ENCODE measurements at places on chromosomes 4 and X. TPM values are rescaled to one million over a fixed set of nuclear protein-coding genes. Genes with fewer than 3 reads are reported as not detected.

The AADAT gene
- polyA plus RNA-seq: 12.5 TPM

The GPR50 gene
- polyA plus RNA-seq: not detected

The SLIT2 gene
- polyA plus RNA-seq: 18.3 TPM

The IGFBP7 gene
- polyA plus RNA-seq: 127 TPM

The CPE gene
- polyA plus RNA-seq: 140 TPM

The F11 gene
- polyA plus RNA-seq: not detected

The TAF7L gene
- polyA plus RNA-seq: 0.26 TPM

The RS1 gene
- not detected for polyA plus RNA-seq

The FGA gene
- not detected for polyA plus RNA-seq

The XAGE1B gene
- polyA plus RNA-seq: not detected

The MAMLD1 gene
- polyA plus RNA-seq: 18.6 TPM

The ADH1C gene
- polyA plus RNA-seq: 5.0 TPM

The MAGEB2 gene
- not detected for polyA plus RNA-seq

The GYPA gene
- polyA plus RNA-seq: 5.3 TPM

The JADE1 gene
- 32.9 TPM for polyA plus RNA-seq

The MORF4L2 gene
- polyA plus RNA-seq: 246 TPM

The MAGED1 gene
- 344 TPM for polyA plus RNA-seq

The VCX2 gene
- polyA plus RNA-seq: not detected

The DSPP gene
- not detected for polyA plus RNA-seq

The FRAS1 gene
- polyA plus RNA-seq: 6.5 TPM

The SMARCA1 gene
- 91.7 TPM for polyA plus RNA-seq

The DGAT2L6 gene
- polyA plus RNA-seq: not detected

The NXF2 gene
- polyA plus RNA-seq: not detected

The MAGEE2 gene
- 0.35 TPM for polyA plus RNA-seq

The PAGE2 gene
- not detected for polyA plus RNA-seq

The IL1RAPL1 gene
- polyA plus RNA-seq: 0.96 TPM

The NMU gene
- polyA plus RNA-seq: 1.5 TPM

The MAGEA12 gene
- not detected for polyA plus RNA-seq

The MAGEB17 gene
- 0.20 TPM for polyA plus RNA-seq

The PCDH19 gene
- polyA plus RNA-seq: 5.8 TPM

The ABHD18 gene
- 20.0 TPM for polyA plus RNA-seq

The RWDD4 gene
- polyA plus RNA-seq: 32.7 TPM

The GYG2 gene
- 2.8 TPM for polyA plus RNA-seq

The GUCY1B1 gene
- polyA plus RNA-seq: 20.9 TPM

The LNX1 gene
- 4.2 TPM for polyA plus RNA-seq

The MAGEA1 gene
- polyA plus RNA-seq: not detected

The FAM47A gene
- not detected for polyA plus RNA-seq

The CFP gene
- polyA plus RNA-seq: 3.0 TPM

The BMP15 gene
- not detected for polyA plus RNA-seq

The SLITRK2 gene
- polyA plus RNA-seq: 0.58 TPM

Measured in muscle of back (tissue), 13 donors.